ENCODE measurements at places on chromosomes 7 and 10. TPM values are rescaled to one million over a fixed set of nuclear protein-coding genes. Genes with fewer than 3 reads are reported as not detected.

Gene GDF10
- not detected for total RNA-seq

Gene LIPJ
- 0.22 TPM for total RNA-seq

Gene COL13A1
- 8.5 TPM for total RNA-seq

Gene FIGNL1
- total RNA-seq = 11.1 TPM

Gene RELN
- total RNA-seq = 5.7 TPM

Gene SLC18A2
- 12.0 TPM for total RNA-seq

Gene CH25H
- total RNA-seq = 0.25 TPM

Gene MMP21
- not detected for total RNA-seq

Gene BEND7
- 3.1 TPM for total RNA-seq

Gene ADIRF
- not detected for total RNA-seq

Gene TBL2
- total RNA-seq = 23.8 TPM

Gene KIAA1549
- 40.2 TPM for total RNA-seq

Gene SMO
- total RNA-seq = 5.9 TPM

Gene PDK4
- total RNA-seq = not detected

All from glutamatergic neuron (in vitro differentiated cells).